ENCODE measurements at places on chromosomes 13 and 19. TPM values are rescaled to one million over a fixed set of nuclear protein-coding genes. Genes with fewer than 3 reads are reported as not detected.

GRCh38 chr19:5112681-5113575, 144.0 kb downstream of the KDM4B start:
- DNase-seq, result no peak

The CEACAM18 gene
- total RNA-seq, result not detected

GRCh38 chr19:29748996-29749849, 34.2 kb upstream of the C19orf12 start:
- DNase-seq, result no peak

The RNF17 gene
- not detected for total RNA-seq

- peak; percentile 25 for DNase-seq
Observed at GRCh38 chr19:15210323-15210781, 9.6 kb upstream of the NOTCH3 start.

DNA sequence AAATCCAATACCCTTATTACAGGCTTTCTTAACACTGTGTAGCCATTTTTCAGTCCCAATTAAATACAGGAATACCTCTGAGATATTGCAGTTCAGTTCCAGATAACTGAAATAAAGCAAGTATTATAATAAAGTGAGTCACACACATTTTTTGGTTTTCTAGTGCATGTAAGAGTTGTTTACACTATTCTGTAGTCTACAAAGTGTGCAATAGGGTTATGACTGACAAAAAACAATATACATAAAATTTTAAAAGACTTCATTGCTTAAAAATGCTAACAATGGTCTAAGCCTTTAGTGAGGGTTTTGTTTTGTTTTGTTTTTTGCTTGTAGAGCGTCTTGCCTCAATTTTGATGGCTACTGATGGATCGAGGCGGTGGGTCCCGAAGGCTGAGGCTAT, 434.4 kb upstream of the NBEA start:
- DNase-seq, result no peak

The CGB2 gene
- not detected for total RNA-seq

The RXFP2 gene
- total RNA-seq, result not detected

GRCh38 chr13:95914991-95915501, 138.2 kb downstream of the UGGT2 start:
- no peak for DNase-seq

The FUT1 gene
- 0.07 TPM for total RNA-seq

The ZNF728 gene
- not detected for total RNA-seq

- DNase-seq, result no peak
Observed at GRCh38 chr13:76440568-76440967, 445.6 kb downstream of the KCTD12 start.

The LRRC63 gene
- not detected for total RNA-seq

- DNase-seq, result peak; percentile 56
Observed at GRCh38 chr13:39616087-39616694, 13.2 kb upstream of the LHFPL6 start.

The MAG gene
- 1.3 TPM for total RNA-seq

DNA sequence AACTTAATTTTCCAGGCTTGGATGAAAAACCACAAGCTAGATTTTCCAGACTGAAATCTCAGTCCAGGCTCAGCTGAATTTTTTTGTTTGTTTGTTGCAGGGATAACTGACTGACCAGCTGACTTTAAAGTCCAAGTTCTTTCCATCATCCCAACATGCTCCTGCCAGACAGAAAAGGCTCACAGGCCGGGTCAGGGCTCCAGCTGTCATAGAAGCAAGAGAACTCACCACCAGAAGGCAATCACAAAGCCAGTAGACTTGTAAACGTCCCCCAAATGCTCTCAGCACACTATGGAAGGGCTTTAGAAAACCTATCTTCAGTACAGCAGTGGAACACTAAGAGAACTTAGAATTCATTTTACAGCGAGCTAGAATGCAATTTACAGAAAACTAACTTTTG, 25.5 kb downstream of the DCLK1 start:
- no peak for DNase-seq

The RELB gene
- total RNA-seq, result 3.5 TPM

- DNase-seq, result no peak
Observed at GRCh38 chr13:74273581-74273980, 139.4 kb upstream of the KLF12 start.

The PAF1 gene
- 31.0 TPM for total RNA-seq

GRCh38 chr19:40221858-40222619, 3.9 kb upstream of the TTC9B start:
- DNase-seq, result peak; percentile 90

The C3 gene
- total RNA-seq, result 700 TPM

The MAST3 gene
- total RNA-seq, result 4.1 TPM

- peak; percentile 81 for DNase-seq
Observed at GRCh38 chr19:16262618-16263017, 62.0 kb upstream of the KLF2 start.

The ATP11A gene
- 18.9 TPM for total RNA-seq

DNA sequence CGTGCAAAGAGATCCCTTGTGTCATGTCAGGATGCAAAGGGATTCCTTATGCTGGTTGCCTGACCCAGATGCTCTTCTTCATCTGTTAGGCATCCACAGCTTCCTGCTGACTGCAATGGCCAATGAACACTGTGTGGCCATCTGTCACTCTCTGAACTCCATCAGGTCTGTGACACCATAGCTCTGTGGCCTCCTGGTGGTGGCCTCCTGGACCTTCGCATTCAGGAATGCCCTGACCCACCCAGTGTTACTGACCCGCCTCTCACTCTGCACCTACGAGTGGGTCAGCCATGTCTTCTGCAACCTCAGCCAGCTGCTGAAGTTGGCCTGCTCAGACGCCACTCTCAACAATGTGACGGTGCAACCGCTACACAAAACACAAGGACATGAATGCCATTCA, 23.9 kb upstream of the TPM4 start:
- DNase-seq, result no peak

The NOVA2 gene
- not detected for total RNA-seq

The USE1 gene
- 9.9 TPM for total RNA-seq

The ZNF43 gene
- 10.4 TPM for total RNA-seq

- DNase-seq, result no peak
Observed at GRCh38 chr13:75935805-75936204, 299.7 kb downstream of the LMO7 start.

GRCh38 chr19:19943848-19944582, 43.3 kb downstream of the ZNF93 start:
- DNase-seq, result no peak

- DNase-seq, result no peak
Observed at GRCh38 chr19:45636275-45636674, 2.9 kb downstream of the EML2 start.

DNA sequence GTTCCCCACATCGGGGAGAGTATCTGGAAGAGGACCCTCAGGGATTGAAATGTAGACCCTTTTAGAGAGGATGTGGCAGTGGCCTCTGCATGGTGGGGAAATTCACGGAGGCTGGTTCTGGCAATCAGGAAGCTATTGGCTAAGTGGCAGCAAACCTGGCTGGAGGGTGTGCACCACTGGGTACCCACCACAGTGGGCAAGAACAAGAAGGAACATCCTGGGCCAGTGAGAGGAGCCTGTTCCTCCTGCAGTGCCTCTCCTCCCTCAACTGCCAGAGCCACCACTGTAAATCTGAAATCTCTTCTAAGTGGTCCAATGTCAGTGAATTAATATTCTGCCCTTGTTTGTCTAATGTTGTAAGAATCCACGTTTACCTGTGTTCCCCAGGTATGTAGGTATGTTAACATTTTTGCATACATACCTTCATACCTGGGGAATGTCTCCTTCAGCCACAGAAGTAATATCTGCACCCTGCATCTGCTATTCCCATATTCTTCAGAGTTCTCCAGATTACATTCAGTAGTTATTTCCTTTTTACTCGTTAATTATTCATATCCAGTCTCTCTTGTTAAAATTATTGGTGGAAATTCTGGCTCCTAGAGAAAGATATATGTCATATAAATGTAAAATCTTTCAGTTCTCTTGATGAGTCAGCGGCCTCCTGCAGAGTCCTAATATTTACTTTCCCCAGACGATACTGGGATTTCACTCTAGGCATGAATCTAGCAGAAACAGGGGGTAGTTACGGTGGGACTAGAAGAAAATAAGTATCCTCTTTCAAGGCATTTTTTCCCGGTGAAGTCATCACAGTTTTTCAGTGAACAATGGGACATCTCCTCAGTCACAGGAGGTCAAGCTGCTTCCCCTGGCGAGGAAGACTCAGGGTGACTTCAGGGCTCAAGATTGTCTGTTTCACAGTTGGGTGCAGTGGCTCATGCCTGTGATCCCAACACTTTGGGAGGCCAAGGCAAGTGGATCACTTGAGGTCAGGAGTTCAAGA, 148.3 kb downstream of the MYO16 start:
- DNase-seq, result peak; percentile 3

DNA sequence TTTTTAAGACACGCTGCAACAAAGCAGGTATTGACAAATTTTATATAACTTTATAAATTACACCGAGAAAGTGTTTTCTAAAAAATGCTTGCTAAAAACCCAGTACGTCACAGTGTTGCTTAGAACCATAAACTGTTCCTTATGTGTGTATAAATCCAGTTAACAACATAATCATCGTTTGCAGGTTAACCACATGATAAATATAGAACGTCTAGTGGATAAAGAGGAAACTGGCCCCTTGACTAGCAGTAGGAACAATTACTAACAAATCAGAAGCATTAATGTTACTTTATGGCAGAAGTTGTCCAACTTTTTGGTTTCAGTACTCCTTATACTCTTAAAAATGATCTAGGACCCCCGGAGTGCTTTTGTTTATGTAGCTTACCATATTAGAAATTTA, 1.2 kb downstream of the BRCA2 start:
- no peak for DNase-seq

- DNase-seq, result no peak
Observed at GRCh38 chr19:33047422-33047821, 17.3 kb downstream of the RHPN2 start.

The LILRB5 gene
- total RNA-seq, result not detected

DNA sequence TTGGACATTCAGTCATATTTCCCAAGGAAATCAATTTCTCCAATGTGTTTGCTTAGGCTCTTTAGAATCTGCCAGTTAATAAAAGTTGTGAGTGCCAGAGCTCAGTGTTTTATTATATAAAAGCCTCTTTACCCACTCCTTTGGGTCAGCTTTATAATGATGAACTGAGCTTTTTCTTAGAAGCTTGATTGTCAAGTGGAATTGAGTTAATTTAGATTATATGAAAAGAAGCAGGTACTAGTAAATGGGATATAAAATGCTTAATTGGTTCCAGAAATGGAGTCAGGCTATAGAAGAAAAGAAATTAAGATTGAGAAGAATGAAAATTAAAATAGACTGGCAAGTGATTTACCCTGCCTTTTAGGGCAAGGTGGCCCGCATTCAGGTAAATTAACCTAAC, 363.2 kb downstream of the SLITRK6 start:
- DNase-seq, result no peak

DNA sequence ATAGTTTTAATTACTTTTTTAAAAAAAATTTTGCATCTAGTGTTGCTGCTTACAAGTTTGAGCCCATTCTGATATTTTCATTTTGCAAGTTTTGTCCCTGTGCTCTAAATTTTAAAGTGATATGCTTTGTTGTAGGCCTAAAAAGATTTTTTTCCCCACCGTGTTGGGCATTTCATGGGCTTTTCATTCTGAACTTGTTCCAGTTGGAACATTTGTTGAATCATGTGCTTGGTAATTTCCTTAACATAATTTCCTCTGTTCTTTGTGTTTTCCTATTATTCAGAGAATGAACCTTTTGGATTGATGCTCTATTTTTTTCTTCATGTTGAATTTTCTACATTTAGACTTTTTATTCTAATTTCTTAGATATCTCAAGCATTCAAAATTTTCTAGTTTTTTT, 206.4 kb upstream of the SPRY2 start:
- no peak for DNase-seq

The ZNF845 gene
- 9.6 TPM for total RNA-seq

DNA sequence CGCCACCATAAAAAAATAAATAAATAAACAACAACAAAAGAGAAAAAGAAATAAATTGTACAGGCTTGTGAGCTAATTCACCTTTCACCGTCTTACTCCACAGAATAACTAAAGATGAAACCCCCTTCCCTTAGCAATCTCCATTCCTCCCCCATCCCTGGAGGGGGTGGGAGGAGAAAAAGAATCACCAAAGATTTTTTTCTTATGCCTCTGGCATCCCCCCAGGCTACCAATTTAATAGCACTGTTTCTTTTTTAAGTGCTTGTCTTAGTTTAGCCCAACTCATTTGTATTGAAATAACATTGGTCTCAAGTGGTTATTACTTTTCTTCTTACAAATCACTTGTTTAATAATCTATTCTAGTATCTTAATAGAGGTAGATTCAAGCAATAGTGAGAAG, 23.9 kb upstream of the KLF5 start:
- no peak for DNase-seq

GRCh38 chr13:30105381-30105780, 202.0 kb downstream of the KATNAL1 start:
- no peak for DNase-seq

DNA sequence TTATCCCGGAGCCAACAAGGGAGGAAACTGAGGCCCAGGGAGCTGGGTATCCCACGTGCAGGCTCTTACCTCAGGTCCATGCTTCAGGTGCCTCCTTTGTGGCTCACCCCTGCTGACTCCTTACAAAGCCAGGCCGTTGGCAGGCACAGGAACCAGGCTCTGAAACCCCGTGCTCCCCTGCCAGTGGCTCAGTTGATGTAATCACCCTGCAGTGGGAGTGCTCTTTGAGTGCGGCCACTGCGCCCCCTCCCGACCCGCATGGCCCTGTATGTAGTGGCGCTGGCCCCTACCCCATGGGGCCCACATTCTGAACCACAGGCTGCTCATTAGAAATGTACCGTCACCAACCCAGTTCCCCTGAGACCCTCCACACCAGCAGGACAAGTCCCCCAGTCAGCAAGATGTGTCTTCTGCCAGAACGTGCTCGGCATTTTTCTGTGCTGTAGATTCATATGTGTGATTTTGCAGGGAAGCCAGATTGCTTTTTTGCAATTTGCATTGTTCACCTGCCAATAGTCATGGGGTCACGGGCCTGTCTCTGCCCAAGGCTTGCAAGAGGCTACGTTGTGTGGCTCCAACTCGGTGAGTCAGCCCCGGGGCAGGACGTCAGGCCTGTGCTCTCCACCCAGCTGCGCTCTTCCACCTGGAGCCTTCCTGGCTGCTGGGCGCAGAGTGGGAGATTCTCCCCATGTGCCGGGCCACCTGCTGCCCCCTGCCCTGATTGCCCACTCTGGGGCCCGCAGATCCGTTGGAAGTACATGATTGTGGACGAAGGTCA, 60.3 kb downstream of the SMARCA4 start:
- no peak for DNase-seq

DNA sequence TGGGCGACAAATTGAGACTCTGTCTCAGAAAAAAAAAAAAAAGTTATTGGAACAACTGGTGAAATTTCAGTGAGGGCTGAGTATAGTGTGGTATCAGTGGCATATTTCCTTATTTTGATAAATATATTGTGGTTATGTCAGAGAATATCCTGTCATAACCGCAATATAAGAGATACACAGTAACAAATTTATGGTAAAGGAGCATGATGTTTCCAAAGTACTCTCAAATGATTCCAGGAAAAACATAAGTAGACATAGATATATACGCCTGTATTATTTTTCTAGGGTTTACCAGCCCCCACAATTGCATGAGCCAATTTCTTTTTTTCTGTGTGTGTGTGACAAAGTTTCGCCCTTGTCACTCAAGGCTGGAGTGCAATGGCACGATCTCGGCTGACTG, 5.7 kb upstream of the C5AR1 start:
- DNase-seq, result no peak
